ENCODE measurements at places on chromosomes 16 and 17.
A peak's percentile ranks its signal among the peaks of the same experiment; 100 is the strongest.

- DNase-seq: no peak
These were observed 40.2 kb upstream of the CHMP6 start for GRCh38 chr17:80951121-80952090.

- no peak for DNase-seq
These were observed 21.1 kb upstream of the TAC4 start for GRCh38 chr17:49869038-49869374.

- DNase-seq: no peak
These were observed 28.2 kb upstream of the CLEC18B start for GRCh38 chr16:74449470-74449869.

GRCh38 chr17:42917236-42917603 is 16.6 kb downstream of the G6PC1 start:
- no peak for DNase-seq

GRCh38 chr16:73206151-73206707 is 158.3 kb upstream of the ZFHX3 start:
- DNase-seq: no peak

DNA sequence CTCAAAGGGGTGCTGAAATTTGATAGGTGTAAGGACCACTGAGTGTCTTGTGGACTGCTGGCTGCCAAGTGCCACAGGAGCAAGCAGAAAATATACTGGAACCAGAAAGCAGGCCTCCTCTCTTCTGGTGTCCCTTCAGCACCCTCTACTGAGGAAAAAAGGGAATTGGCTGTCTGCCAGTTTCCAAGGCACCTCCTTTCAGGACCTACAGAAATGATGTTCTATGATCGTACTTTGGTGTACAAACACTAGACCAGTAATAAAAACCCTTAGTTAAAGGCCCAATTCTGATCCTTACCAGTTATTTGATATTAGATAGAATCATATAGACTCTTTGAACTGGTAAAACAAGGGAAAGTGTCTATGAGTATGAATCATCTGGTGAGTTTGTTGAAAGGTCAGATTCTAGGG is 35.8 kb upstream of the BCAS3 start:
- peak; percentile 73 for DNase-seq

GRCh38 chr16:68187505-68187904 is 48.4 kb downstream of the ESRP2 start:
- no peak for DNase-seq

DNA sequence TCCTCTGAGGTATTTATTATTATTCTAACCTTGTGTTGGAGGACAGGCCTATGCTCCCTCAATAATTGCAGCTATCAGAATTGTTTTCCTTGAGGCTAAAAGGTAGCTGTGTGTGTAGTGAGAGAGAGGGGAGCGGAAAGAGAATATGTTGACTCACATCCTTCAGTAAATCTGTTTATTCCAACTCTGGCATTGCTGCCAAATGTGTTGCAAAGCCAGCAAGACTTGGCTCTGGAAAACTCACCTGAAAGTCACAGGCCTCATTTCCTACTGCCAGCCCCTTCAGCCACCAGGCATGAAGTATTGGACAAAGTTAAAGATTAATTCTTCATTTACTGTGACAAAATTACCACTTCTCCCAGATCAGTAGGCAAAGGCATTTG is 9.6 kb downstream of the CA10 start:
- peak; percentile 75 for DNase-seq

DNA sequence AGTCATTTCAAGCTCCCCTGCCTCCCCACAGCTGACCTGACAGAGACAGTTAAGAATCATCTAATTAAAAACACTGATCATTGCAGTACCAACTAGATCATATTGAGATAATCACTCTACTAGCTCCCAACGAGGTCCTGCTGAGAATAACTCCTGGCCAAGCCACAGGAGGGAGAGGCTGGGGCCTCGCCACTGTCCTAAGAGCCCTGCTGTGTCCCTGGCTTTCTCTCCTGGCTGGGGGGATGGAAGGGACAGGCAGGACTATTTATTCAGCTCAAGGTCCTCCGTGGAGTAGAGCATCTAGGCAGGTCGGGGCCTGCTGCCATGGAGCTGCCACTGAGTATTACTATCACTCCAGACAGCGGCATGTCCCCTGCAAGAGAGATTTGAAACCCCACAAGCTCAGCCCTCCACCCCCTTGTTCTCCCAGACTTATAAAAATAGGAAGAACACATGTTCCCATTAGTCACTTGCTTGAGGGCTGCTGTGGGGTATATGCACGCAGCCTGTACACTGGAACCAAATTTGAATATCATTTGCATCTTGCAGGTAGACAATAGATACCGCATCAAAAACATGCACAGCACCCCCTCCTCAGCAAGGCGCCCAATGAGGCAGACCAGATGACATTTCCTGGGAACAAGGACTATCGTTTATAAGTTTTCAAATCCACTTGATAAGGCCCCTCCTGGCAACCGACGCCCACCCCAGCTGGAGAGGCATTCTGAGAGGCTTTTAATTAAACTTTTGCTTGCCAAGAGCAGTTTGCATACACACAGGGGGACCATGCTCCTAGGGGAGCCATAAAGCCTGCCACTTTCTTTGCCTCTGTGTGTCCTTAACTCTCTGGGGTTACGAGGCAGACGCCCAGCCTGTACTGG is 385.2 kb upstream of the ZFHX3 start:
- DNase-seq: no peak

DNA sequence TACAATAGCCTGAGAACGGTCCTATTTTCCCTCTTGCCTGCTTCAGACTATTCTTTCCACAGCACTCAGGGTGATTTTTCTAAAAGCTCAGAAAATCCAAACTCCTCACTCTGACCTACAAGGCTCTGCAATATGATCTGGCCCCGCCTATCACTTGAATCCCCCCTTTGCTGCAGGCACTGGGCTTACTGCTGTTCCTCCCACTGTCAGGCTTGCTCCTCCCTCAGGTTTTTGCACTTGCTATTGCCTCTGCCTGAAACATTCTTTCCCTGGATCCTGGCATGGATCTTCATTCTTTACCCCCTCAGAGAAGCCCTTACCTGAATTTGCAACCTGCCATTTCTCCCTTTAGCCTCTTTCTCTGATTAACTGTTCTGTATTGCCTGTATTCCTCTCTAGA is 52.3 kb downstream of the RPGRIP1L start:
- no peak for DNase-seq

- DNase-seq: no peak
These were observed 299.3 kb upstream of the SOX9 start for GRCh38 chr17:71821511-71821910.

- peak; percentile 87 for DNase-seq
These were observed at the start of gene MPP3 for GRCh38 chr17:43832976-43833829. Gene MPP3, minus strand, starts transcription at chr17:43833146. Its CDS starts 1,240 bp downstream, at chr17:43831906.

- DNase-seq: no peak
These were observed 62.5 kb downstream of the EMP2 start for GRCh38 chr16:10517868-10518267.

GRCh38 chr16:23466162-23466885 is 13.3 kb upstream of the COG7 start:
- DNase-seq: no peak

DNA sequence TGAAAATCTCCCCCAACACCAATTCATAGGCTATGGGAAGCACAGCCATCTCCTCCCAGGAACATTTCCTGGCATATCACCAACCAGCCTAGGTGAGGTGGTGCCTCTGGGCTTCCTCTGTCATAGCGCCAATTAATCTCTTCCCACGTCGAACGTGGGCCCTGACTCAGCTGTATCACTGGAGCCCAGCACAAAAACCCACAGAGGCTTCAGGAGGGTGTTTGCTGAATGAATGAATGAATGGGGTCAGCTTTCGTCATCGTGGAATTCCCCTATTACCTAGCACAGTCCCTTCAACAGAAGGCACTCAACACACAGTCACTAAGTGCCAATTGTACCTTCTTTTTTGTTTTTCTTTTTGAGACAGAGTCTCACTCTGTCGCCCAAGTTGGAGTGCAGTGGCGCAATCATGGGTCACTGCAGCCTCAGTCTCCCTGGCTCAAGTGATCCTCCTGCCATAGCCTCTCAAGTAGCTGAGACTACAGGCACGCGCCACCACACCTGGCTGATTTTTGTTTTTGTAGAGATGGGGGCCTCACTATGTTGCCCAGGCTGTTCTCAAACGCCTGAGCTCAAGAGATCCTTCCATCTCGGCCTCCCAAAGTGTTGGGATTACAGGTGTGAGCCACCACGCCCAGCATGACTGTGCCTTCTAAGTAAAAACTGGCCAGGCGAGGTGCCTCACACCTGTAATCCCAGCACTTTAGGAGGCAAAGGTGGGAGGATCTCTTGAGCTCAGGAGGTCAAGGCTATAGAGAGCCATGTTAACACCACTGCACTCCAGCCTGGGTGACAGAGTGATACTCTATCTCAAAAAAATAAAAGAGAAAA is 4.1 kb downstream of the ZNF688 start:
- peak; percentile 18 for DNase-seq

DNA sequence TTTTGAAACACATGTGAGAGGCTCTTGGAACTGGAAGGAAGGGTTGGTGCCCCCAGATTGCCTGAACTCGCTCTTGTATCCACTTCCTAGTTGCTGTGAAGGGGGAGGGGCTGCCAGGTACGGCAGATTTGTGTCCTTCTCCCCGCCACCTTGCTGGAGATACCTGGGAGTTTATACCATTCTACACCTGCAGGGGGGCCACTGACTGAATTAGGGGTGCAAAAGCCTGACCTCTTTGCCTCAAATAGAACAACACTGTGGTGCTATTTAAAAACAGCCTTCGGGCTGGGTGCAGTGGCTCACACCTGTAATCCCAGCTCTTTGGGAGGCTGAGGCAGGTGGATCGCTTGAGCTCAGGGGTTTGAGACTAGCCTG is 35.1 kb upstream of the IL34 start:
- DNase-seq: no peak

DNA sequence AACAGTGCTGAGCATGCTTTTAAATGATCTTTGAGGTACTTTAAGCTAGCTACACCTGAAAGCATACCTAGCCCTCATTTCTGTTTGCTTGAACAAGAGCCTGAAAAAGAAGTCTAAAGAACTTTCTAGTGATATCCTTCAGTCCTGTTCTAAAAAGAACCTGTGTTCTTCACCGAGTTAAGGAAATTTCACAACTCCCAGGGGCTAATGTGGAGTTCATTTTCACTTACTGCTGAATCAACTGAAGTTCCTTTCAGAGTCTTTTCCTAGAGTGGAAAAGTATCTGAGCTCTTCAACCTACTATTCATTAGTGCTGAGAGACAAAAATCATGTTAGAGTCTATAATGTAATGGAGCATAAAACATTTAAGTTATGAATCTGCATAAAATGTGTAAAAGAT is 66.9 kb downstream of the CHD9 start:
- no peak for DNase-seq

GRCh38 chr17:4569591-4569990 is 9.2 kb upstream of the GGT6 start:
- DNase-seq: no peak

GRCh38 chr17:54956791-54957190 is 11.7 kb downstream of the COX11 start:
- no peak for DNase-seq

DNA sequence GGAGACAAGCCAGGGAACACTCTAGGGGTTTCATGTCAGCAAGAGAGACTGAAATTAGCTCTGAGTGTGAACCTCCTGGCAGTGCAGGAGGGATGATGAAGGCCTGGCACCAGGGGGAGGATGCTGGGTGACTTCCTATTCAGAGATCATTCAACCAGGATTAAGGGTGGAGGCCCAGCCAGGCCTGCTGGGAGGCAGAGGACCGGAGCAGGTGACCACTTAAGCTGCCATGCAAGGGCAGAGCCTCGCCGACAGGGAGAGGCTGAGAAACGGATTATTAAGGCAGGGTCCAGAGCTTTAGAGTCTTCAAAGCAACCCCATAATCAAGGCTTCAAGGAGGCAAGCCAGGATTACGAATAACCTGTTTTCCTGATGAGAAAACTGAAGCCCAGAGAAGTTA is 10.6 kb upstream of the SRCIN1 start:
- DNase-seq: no peak

GRCh38 chr16:70757183-70757582 is 43.8 kb downstream of the VAC14 start:
- DNase-seq: no peak

GRCh38 chr17:77619851-77620250 is 338.7 kb upstream of the TNRC6C start:
- no peak for DNase-seq

DNA sequence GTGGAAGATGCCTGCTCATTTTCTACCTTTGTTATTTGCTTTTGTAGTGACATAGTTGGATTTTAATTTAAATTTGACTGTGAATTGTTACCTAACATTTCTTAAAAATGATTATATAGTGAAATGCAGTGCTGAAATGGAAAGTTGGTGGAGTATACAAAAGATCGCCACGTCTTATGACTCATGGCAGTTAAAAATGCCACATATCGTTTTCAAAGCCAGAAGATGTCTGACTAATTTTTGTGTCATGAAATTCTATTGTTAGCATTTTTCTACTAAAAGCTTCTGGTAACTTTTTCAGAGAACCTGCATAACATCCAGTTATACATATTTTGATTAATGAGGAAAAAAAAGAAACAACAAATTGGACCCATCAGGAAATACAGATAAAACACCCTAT is 20.6 kb downstream of the MAP2K4 start:
- no peak for DNase-seq

GRCh38 chr16:73614131-73614530 is 566.2 kb upstream of the ZFHX3 start:
- DNase-seq: no peak

- DNase-seq: no peak
These were observed 197.3 kb downstream of the ANKFN1 start for GRCh38 chr17:56350592-56350991.

GRCh38 chr17:16925461-16926060 is 46.4 kb downstream of the TNFRSF13B start:
- no peak for DNase-seq

DNA sequence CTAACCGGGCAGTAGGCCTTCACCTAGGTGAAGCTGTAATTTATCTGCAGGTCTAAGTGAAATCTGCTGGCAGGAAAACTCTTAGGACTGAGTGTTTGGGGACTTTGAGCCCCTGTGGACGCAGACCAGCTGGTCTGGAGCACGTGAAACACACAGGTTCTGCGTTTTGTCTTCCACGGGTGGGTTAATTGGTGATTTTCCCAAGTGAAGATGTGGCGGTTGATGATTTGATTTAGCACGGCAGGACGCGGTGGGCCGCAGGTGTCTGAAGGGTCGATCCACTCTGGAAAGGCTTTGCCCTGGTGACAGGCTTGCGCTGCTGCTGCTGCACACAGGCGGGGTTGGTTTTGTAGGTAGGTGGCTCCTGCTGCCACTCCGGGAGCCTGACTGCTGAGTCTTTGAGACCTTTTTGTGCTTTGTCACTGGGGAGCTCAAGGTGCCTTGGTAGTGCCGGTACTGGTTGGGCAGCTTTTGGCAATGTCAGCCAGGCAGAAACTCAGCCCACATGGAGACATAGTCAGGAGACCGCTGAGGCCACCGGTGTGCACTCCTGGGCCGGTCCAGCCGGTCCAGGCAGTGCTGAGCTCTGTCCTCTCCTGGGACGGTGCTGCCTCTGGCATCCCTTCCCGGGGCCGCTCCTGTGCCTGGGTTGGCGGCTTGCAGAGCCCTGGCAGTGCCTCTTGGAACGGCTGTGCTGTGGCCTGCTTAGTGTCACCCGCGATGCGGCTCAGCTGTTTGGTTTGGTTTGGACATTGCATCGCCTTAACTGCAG is 2.3 kb downstream of the BAIAP2 start:
- DNase-seq: peak; percentile 83

GRCh38 chr17:66978514-66979061 is 14.1 kb downstream of the CACNG4 start:
- DNase-seq: no peak

Measured in Calu3 (cell line).